Activated gamma-delta T cell treated with anti-CD3 and anti-CD28 coated beads, Interleukin-2, amount 50 U/mL, for 16 hours (primary cell): ENCODE measurements at places on chromosomes 6 and 20.

- DNase-seq, result no peak
These were observed 56.8 kb downstream of the PRL start for GRCh38 chr6:22240025-22240424.

DNA sequence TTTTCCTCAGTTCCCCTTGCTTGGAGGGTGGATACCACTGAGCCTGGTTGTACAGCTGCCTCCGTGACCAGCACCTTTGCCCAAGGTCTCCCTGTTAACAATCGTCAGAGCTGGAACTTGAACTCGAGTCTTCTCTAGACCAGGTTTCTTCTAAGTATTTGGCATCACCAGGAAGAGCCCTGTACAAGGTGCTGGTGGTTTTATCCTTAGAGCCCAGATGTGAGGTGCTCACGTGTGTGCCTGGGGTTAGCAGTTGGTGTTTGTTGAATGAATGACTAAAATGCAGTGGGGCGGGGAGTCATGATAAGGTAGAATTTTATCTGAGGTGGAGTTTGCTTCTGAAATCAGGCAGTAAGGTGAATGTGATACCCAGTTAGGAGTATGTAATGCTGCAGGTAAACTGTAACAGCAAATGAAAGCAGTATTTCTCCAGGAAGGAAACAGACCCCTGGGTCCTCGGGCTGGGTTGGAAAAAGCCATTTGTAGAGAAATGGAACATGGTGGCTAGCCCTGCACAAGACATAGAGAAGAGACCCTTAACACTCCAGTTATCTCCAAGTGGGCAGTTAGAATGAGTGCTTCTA lies 3.1 kb downstream of the DNAJC5 start:
- DNase-seq, result no peak

- DNase-seq, result no peak
These were observed 545.6 kb downstream of the QKI start for GRCh38 chr6:163960128-163960527.

- DNase-seq, result peak; percentile 56
These were observed 927 bp downstream of the ASXL1 start for GRCh38 chr20:32358883-32359632.

DNA sequence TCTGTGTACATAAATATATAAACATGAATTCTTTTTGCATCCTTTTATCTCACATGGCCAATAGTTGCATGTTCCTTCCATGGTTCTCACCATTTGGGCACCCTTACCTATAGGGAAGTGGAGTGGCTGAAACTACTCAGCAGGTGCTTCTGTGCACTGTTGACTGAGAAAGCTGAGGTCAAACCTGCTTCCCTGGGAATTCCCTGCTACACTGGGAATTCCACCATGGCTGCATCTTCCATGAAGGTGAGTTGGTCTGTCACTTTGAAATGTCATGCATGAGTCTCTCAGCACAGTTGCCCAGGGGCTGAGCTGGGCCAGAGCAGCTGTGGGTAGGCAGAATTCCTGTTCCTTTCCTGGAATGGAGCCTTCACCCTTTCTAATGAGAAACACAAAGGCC lies 193.8 kb upstream of the PRSS16 start:
- no peak for DNase-seq

DNA sequence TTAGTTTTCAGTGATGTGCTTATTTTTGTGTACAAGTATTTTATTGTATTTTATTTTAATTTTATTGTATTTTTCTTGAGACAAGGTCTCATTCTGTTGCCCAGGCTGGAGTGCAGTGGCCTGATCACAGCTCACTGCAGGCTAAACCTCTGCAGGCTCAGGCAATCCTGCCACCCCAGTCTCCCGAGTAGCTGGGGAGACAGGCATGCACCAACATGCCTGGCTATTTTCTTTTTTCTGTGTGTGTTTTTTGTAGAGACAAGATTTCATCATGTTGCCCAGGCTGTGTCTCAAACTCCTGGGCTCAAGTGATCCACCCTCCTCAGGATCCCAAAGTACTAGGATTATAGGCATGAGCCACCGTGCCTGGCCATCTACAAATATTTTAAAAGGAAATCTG lies 146.3 kb downstream of the MANEA start:
- no peak for DNase-seq

DNA sequence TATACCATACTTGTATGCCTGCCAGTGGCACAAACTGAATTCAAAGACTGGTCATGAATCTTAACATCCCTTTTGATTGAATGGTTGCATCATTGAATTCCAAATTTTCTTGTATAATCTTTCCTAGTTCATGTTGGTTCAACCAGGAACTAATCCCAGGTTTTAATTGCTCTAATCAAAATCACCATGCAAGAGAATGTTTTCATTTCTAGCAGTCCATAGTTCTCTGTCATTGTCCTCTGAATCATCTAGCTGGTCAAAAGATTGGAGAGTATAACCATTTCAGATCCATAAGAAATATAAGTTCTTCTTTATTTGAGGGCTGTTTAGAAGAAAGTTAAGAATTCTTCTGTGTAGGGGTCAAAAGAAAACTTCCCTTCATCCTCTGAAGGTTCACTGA lies 57.2 kb downstream of the ZNF292 start:
- no peak for DNase-seq

- no peak for DNase-seq
These were observed 60.0 kb downstream of the PRL start for GRCh38 chr6:22236626-22237414.

GRCh38 chr20:7178004-7178403 lies 410.5 kb downstream of the BMP2 start:
- DNase-seq, result no peak

DNA sequence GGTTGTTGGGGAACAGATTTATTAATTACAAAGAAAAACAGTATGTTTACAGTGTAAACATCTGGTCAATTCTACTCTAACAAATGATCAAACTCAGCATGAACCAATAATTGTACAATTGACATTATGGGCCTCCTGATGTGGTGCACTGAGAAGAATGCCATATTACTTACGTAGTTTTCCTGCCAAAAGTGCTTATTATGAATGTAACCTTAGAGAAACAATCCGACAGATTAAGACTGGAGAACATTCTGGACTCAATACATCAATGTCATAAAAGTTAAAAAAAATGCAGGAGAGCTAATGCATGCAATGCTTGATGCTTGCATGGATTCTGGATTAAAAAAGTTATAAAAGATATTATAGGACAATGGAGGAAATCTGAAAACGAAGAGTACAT lies 69.0 kb downstream of the LYRM4 start:
- DNase-seq, result no peak

GRCh38 chr6:121297694-121298093 lies 36.6 kb downstream of the TBC1D32 start:
- DNase-seq, result no peak

DNA sequence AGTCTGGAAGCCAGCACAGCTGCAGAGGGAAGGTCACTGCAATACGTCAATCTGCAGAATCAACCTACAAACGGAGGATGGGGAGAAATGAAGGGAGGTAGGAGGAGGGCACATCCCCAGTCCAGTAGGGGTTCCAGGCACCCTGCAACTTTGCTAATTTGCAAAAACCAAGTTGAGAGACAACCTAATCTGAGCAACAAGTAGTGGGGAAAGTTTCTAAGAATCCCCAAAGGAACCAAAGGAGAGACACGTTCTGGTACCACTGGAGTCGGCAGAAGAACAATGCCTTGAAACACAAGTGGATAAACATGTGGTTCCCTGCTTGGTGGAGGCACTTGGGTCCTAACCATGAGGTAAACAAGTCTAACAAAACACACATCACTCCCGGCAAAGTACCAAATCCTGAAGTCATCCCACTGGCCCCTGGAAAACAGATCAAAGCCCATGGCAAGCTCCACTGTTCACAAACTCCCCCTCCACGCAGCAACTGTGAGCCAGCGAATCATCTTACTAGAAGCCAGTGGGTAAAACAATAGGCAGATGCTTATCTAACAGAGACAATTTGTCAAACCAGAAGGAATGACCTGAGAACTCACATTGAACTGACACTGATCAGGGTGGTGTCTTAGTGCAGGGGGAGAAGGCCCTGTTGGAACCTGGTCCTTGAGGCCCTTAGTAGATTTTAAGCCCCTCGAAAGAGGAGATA lies 4.7 kb downstream of the MRPS18A start:
- DNase-seq, result no peak

GRCh38 chr20:32539817-32540675 lies 45.1 kb downstream of the NOL4L start:
- DNase-seq, result peak; percentile 64

DNA sequence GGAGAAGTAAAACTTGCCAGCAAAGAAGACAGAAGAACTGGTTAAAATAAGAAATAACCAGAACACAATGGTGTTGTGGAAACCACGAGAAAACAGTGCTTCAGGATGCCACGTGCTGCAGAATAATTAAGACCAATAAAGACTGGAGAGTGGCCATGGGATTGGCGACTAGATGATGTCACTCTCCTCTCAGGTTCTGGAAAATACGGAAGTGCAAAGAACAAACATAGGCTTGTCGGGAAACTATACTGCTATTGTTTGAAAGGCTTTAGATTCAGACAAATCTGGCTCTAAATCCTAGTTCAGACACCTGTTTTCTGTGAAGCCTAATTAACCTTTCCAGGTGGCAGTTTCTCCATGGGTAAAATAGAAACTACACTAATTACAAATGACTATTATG lies 138.4 kb upstream of the STXBP5 start:
- DNase-seq, result no peak

- no peak for DNase-seq
These were observed 165.1 kb downstream of the SASH1 start for GRCh38 chr6:148507774-148508173.

DNA sequence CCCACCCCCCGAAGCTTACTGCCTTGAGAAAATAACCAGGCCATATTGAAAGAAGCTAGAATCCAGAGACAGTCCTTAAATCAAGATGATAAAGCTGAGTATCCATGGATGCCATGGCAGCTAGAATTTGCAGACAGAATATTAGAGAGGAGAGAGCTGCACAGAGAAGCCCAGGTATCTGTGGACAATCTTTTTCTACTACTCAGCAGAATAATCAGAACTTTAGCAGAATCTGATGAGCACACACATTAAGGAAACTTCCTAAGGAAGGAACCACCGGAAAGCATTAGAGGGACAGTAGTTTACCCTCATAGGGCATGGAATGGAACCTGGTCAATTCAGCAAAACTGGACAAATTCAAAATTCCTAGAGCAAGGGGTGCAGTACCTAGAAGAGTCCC lies 1001.7 kb downstream of the HACE1 start:
- no peak for DNase-seq

DNA sequence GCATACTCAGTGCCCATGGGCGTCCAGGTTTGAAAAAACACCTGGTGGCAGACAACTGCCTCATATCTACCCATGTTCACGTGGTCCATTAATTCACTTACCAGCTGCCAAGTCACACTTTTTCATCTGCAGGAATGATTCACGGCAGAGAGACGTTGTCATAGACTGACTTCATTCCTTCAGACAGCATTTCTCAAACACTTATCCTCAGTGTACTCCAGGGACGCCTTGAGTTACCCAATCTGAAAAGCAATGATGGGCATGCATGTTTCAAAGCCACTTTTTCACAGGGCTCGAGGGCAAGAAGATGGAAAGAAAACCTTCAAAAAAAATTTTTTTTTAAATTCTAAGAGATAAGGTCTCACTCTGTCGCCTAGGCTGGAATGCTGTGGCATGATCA lies 6.0 kb downstream of the MMP24OS start:
- DNase-seq, result no peak

DNA sequence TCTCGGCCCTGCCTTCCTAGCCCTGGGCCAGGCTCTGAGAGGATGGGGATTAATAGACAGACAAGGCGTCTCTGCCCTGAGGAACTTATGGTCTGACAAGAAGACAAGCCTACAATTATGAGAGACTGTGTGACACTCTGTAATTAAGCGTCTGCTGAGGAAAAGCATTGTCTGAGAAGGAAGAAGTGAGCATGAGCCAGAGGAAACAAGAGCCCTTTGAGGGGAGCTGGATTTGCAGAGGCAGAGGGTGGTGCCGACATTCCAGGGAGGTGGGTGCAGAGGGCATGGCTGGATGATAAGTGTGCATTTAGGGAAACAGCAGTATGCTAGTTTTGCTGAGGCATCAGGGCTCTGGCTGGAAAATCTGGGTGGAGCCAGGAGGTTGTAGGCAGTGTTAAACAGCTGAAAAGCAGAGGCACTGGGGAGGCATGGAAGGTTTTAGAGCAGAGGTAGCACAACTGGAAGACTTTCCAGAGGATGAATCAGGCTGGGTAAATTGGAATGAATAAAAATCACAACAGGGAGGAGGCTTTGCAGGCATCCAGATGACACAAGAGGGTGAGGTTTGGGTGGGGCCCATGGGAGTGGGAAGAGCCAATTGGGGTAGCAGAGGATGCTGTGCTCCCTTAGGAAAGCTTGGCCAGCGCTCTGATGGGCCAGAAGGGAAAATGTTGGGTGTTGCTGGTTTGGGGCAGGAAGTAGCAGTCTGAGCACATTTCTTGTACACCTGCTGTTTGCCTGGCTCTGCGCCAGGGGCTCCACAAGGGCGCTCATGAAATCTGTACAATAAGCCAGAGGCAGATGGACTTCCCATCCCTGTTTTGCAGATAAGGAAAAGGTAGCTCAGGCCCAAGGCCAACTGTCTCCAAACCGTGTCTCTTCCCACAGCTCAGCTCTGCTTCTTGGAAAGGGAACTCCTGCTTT lies 74.0 kb upstream of the MYL9 start:
- DNase-seq, result no peak

GRCh38 chr6:89597988-89598387 lies 40.6 kb downstream of the LYRM2 start:
- DNase-seq, result no peak

DNA sequence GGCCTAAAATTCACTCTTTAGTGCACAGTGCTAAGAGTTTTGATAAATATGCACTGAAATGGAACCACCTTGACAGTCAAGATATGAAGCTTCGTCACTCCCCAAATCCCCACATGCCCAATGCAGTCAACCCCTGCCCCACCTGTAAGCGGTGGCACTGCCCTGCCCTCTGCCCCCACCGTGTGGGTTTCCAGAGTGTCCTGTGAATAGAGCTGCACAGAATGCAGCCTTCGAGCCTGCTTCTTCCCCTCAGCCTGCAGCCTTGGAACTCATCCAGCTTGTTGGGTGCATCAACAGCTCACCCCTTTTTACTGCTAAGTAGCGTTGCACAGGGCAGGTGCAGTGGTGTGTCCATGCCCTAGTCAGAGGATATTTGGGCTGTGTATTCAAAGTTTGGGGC lies 216.3 kb downstream of the SYNDIG1 start:
- no peak for DNase-seq

- DNase-seq, result no peak
These were observed 40.2 kb upstream of the FAM50B start for GRCh38 chr6:3808759-3809514.

- DNase-seq, result no peak
These were observed 41.2 kb upstream of the PROKR2 start for GRCh38 chr20:5357946-5358345.

- DNase-seq, result no peak
These were observed 94.5 kb upstream of the F13A1 start for GRCh38 chr6:6414931-6415330.
